Activated T-cell treated with anti-CD3 and anti-CD28 coated beads, Interleukin-2, amount 50 U/mL, for 1 hour (primary cell): ENCODE measurements at places on chromosomes 13 and 19.

DNA sequence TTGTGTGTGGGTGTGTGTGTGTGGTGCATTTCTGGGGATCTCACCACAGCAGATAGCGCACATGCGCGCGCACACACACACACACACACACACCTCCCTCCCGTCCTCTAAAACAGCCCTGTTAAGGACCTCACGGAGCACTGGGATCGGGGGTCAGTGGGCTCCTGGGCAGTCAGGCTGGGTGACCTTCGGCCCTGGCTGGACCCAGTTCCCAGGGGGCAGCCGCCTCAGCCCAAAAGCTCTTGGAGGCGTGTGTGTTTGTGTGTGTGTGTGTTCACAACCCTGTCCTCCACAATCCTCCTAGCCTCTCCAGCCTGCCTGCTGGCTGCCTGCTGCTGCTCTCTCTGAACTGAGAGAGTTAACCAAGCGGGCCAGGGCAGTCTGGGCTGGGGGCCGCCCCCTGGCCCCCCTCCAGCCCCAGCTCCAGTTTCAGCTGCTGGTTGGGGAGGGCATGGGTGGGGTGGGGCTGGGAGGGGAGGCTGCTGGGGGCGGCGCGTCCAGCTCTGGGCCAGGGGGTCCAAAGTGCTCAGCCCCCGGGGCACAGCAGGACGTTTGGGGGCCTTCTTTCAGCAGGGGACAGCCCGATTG, at the start of gene FXYD1:
FXYD1 (plus strand) TSS at position 520 of the 588 bp plus-strand sequence. CDS start 1,256 bp downstream, outside the sequence.
- no peak for DNase-seq

- no peak for DNase-seq
Observed at GRCh38 chr13:23673354-23673753, 103.1 kb downstream of the TNFRSF19 start.

DNA sequence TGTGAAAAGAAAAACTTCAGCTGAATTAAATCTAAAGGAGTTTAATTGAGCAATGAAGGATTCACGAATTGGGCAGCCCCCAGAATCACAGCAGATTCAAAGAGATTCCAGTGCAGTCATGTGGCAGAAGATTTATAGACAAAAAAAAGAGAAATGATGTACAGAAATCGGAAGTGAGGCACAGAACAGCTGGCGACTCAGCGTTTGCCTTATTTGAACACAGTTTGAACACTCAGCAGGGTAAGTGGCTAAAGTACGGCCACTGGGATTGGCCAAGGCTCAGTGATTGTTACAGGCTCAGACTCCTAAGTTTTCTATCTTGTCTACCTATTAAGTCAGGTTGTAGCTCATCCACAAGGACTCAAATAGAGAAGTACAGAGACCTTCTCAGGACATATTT, 11.6 kb upstream of the CFAP97D2 start:
- no peak for DNase-seq

- no peak for DNase-seq
Observed at GRCh38 chr13:100298691-100299090, 209.8 kb downstream of the PCCA start.

GRCh38 chr19:32129141-32129540, 216.3 kb upstream of the ZNF507 start:
- DNase-seq = no peak

GRCh38 chr13:32277839-32278238, 37.3 kb downstream of the ZAR1L start:
- no peak for DNase-seq

DNA sequence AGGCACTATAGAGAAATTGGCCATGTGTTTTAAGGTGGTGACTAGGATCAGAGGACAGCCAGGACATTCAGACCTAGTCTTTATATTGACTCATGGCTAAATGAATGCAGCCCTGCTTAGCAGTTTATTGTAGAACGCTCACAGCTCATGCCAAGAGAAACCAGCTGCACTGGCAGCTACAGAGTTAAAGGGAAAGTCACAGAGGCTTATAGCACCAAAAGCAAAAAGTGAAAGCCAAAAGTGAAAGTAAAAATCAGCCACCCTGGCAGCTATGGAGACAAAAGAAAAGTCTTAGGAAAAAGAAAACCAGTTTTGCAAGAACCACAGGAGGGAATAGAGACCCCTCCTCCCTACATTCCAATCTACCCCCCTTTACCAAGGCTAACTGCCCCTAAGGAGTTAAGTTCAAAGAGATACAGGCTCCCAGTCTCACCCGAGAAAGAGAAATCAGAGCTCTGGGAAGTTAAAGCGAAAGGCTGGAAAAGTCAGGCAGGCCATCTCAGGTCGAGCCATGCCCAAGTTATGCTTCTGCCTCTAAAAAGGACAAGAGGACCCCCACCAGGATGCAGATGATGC, 99.0 kb downstream of the ZNF429 start:
- no peak for DNase-seq

GRCh38 chr19:869245-870177, 10.0 kb downstream of the CFD start:
- no peak for DNase-seq

- no peak for DNase-seq
Observed at GRCh38 chr13:23656637-23657371, 86.6 kb downstream of the TNFRSF19 start.

DNA sequence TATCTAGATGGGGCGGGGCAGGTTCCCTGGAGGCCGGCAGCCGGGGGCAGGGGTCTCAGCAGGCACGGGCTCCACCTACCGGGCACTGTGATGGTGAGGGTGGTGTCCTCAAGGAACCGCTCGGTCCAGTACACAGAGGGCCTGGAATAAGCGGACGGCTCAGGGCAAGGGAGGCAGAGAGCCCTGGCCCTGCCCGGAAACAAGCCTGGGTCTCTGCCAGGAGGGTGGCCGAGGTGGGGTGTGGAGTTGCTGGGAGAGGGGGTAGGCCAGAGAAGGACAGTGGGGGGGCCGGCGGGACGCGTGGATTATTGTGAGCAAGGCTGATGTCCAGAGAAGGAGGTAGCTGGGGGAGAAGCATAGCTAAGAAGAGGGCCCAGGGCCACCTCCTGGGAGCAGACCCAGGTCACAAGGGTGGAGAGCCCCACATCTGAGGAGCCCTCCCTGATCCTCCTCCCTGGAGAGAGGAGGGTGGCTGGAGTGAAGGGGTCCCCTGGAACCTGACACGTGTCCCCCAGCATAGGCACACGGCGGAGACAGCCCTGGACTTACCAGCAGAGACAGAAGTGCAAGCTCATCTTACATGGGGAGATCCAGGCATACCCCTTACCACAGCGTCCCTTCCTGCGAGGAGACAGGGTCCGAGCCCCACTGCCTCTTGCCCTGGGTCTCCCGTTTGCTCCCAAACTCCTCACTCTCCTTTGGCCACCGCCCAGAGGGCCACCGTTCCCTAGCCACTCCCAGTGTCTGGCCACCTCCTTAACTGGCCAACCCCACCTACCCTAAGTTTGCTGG, 29.0 kb upstream of the MIER2 start:
- no peak for DNase-seq

DNA sequence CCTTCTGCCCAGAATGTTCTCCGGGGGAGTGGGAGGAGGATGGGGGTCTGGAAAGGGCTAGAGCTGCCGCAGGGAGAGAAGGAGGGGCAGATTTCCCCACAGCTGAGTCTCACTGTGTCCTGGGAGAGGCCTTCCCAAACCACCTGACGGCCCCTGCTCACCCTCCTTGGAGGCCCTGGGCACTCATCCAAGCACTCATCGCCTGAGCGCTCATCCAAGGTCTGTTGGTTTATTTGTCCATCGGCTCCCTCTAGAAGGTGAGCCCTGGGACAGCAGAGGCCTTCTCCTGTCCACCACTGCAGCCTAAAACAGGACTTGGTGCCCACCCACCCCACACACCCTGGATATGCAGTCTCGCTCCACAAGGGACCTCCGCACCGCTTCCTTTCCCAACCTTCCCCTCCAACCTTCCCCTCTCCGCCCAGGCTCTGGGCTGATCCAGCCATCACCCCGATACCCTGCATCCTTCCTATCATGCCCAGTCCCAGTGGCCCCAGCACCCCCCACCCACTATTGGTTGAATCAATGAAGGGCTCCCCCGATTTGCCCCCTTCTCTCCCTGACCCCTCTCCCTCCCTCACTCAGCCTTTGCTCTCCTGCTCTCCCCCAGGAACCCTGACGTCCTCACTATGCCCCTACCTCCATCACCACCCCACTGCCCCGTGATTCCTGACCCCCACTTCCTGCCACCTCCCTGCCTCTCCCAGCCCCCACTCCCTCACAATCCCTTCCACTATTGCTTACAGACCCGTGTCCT, 1.7 kb downstream of the UBXN6 start:
- DNase-seq = no peak

- no peak for DNase-seq
Observed at GRCh38 chr19:38264486-38265212, at the start of gene SPINT2. Gene SPINT2, plus strand, starts transcription at chr19:38264573. Its CDS starts 320 bp downstream, at chr19:38264893.

DNA sequence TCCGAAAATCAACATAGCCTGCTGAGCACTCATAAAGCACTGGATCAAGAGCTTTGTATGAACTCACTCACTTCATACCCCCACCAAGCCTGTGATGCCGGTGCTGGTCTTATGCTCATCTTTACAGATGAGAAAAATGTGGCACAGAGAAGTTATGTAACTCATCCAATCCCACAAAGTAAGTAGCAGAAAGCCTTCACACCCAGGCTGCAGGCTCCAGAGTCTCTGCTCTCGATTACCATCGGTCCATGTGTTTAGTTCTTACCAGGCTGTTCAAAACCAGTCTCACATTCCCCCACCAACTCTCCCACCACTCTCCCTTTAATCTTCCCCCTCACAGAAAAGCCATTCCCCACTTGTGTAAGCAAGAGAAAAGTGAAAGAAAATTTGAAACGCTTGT, 276.0 kb downstream of the DNAJC15 start:
- DNase-seq = no peak

- no peak for DNase-seq
Observed at GRCh38 chr19:9860407-9860806, 25.3 kb downstream of the PIN1 start.

DNA sequence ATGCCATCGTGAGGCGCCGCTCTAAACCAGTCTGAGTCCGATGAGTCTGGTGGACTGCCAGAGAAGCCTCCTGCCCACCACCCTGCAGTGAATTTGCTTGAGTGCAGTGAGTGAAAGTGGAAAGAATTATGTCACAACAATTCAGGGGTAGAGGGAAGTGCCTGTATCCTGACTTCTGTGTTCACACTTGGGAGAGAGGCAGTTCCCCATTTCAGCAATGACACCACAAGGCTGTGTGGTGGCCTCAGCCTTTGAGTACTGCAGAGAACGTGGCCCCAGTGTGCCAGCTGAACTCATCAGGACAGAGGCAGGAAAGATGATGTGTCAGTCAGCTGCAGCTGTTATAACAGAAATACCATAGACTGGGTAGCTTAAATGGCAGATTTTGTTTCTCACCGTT, 155.6 kb downstream of the COG6 start:
- DNase-seq = no peak

DNA sequence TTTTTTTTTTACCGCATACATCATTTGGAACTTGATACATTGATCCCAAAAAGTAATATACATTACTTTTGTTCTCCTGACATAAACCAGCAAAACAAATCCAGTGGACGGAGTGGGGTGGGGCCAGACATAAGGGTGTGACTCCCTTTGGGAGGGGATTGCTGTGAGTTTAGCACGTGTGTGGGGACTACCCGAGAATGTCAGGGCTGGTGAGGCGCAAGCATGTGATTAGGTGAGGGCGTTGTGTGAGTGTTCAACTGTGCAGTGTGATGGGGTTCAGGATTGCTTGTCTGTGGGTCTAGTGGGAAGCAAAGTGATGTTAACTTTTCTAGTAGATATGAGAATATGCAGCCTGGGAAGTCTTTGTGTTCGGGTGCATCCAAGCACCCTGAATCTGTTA, 468.0 kb downstream of the TSHZ3 start:
- no peak for DNase-seq

- DNase-seq = no peak
Observed at GRCh38 chr19:944663-945241, 18.9 kb downstream of the ARID3A start.

GRCh38 chr19:16888629-16889365, at the start of gene F2RL3:
Gene F2RL3, plus strand, starts transcription at chr19:16888999. Its CDS starts 191 bp downstream, at chr19:16889190.
- no peak for DNase-seq

DNA sequence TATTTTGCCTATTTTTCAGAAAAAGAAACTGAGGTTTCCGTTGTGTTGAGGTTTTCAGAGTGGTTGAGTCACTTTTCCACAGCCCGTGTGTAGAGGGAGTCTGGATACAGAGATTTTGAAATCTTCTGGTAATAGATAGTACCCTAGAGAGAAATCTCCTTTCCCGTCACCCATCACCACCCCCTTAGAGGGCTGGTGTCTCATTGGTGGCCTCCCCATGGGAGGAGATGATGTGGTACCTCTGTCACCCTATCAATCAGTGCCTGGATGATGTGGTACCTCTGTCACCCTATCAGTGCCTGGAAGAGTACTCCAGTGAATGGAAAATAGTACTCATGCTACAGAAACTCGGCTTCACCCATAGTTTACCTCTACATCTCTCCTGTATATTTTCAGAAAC, 42.2 kb upstream of the SERP2 start:
- DNase-seq = no peak

- DNase-seq = no peak
Observed at GRCh38 chr19:3642987-3643673, 16.5 kb upstream of the CACTIN start.

- no peak for DNase-seq
Observed at GRCh38 chr13:108733022-108733560, 103.7 kb downstream of the MYO16 start.

- DNase-seq = no peak
Observed at GRCh38 chr19:10076535-10076934, 9.6 kb upstream of the SHFL start.

DNA sequence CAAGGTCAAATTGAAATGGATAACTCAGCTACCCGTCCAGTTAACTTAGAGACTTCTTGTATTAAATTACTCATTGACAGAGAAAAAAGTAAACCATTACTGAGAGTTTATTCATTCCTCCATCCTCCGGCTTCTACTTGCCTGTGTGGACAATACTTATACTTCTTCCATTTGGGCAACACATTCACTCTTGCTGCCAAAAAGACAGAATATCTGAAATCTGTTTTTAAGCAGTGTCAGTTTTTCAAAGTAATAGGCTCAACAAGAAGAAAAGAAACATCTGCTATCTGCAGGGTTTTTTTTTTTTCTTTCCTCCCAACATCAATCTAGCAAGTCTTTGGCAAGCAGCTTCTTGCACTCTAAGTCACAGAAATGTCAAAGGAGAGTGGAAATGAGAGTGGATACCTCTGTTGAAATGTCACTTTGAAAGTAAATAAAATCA, 1142.8 kb downstream of the PCDH9 start:
- no peak for DNase-seq

DNA sequence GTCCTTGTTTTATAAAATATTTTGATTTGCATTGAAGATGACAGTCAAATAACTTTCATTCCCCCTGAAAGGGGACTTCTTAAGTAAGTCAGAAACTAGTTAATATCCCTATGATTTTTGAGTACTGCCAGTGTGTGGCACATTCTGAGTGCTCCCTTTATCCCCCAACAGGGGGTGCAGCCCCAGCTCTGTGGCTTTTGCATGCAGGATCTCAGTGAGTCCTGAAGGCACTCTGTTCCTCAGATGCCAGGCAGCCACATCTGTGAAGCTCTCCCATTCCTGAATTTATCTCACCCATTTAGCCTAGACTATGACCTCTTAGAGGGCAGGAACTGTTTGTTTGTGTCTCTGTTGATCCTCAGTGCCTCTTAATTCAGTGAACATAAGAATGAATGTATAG, 123.1 kb downstream of the CDK8 start:
- DNase-seq = no peak

GRCh38 chr19:16463991-16464575, 7.7 kb downstream of the EPS15L1 start:
- DNase-seq = no peak
